NCI-H460 (cell line): ENCODE measurements at places on chromosomes 7 and 10. TPM values are rescaled to one million over a fixed set of nuclear protein-coding genes. Genes with fewer than 3 reads are reported as not detected.

The PAPOLB gene
- total RNA-seq = 0.20 and 0.30 TPM in 2 replicates

The BMI1 gene
- 44.4 and 46.9 TPM in 2 replicates for total RNA-seq

The EBLN1 gene
- total RNA-seq = not detected in 2 replicates

The GOLGA7B gene
- 0.02 TPM in 1 of 2 replicates, not detected in the other for total RNA-seq

The NEUROD6 gene
- not detected in 2 replicates for total RNA-seq

The VKORC1L1 gene
- total RNA-seq = 15.3 and 17.3 TPM in 2 replicates

The SLC26A5 gene
- total RNA-seq = not detected in 2 replicates

The RGR gene
- total RNA-seq = not detected in 2 replicates

The ST8SIA6 gene
- total RNA-seq = 0.09 and 0.57 TPM in 2 replicates

The CCDC3 gene
- total RNA-seq = 0.02 TPM in 1 of 2 replicates, not detected in the other

The MYOZ1 gene
- not detected in 2 replicates for total RNA-seq

The HACD1 gene
- total RNA-seq = 43.5 and 44.2 TPM in 2 replicates

The NOS3 gene
- 0.30 and 0.46 TPM in 2 replicates for total RNA-seq

- no peak for DNase-seq
Measured at GRCh38 chr7:151677581-151678226, 158.0 kb upstream of the RHEB start.

DNA sequence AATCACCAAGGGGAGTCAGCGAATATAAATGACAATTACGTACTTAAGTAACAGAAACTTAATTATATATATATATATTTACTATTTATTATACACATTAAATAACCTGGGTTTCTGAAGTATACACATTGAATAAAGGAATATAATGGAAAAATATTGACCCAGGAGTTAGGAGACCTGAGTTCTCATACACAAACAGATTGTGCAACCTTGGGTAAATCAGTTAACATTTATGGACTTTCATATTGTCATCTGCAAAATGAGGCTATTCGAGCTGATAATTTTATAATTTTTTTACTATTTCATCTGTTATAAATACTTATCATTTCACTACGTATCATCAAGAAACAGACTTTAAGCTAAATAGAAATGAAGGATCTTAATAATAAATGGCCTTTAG lies 75.1 kb upstream of the SRRM3 start:
- no peak for DNase-seq

DNA sequence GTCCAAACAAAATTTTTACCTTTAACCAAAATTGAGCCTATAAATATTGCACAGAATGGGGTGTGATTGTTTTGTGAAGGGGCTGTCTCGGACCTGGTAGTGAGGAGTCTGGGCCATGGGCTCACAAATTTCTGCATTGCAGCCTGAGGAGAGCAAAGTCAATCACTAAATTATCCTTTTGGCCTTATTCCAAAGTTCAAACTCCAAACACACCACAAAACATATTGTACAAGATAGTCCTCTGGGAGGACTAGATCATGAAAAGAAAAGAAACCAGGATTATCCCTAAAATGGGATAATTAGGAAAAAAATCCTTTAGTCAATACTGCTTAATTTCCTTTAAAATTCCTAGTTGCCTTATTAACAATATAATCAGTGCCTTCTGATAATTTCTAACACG lies 115.5 kb downstream of the BUB3 start:
- no peak for DNase-seq

DNA sequence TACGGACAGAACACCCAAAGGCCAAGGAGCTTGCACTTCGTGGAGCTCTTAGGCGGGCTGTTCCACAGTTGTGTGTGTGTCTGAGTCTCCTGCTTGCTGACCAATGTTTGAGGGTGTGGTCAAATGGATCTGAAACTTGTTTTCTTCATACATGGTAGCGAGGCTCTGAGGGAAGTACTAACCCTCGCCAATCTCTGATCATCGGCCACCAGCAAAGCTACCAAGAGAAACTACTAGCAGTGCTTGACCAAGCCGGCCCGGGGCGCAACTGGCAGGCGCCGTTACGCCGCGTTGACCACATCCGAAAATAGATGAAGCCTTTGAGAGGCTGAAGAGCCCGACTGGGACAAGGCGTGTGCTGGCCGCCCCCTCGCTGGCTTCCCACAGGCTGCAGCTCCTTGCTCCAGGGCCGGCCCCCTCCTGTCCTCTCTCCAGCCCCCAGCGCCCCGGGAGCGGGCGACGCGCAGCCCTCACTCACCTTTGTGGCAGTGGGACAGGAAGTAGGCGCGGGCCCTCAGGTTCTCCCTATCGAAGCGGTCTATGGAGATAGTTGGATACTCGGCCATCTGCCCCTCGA lies 384 bp downstream of the DCLRE1C start:
- DNase-seq = no peak

DNA sequence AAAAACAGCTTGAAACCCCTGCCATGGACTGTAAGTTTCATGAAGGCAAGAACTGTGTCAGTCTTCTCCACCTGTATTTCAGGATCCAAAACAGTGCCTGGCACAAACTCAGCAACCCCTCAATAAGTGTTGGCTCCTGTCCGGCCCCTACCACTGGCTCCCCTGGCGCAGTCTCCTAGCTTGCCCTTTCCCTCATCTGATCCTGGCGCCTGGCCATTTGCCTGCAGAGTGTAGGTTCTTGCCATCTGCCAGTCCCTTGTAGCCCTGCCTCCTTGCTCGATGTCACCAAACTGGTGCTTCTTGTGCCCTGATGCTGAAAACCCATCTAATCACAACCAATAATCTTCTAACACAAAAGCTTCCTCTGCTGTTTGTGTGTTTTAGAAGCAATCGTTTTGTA lies 60.4 kb downstream of the LGI1 start:
- no peak for DNase-seq

DNA sequence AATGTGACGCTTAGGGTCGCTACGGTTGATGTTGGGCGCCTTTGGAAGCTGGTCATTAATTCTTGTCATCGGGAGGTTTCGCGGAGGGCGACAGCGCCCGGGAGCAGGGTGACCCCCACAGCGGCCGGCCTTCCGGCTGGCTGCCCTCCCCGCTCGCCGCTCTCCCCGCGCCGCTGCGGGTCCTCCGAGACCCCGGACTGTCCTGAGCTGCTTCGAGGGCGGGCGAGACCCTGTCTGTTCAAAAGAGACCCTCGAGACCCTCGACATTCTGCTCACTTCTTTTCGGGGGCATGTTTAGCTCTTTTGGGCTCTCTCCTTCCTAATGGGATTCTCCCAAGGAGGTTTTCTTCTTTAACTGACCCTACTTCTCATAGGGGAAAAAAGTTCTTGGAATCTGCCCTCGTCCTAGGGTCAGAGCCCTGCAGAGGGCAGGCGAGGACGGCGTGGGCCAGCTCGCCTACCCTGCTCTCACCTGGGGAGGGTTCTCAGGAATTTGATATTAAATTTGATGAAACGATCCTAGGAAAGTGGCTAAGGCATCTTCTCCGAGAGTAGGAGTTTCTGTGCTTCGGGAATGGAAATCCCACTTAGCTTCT lies 257.0 kb downstream of the OTUD1 start:
- DNase-seq = no peak

- DNase-seq = no peak
Measured at GRCh38 chr7:140594131-140594691, 46.4 kb downstream of the DENND2A start.

- no peak for DNase-seq
Measured at GRCh38 chr7:96322847-96323461, 1.1 kb upstream of the SLC25A13 start.

DNA sequence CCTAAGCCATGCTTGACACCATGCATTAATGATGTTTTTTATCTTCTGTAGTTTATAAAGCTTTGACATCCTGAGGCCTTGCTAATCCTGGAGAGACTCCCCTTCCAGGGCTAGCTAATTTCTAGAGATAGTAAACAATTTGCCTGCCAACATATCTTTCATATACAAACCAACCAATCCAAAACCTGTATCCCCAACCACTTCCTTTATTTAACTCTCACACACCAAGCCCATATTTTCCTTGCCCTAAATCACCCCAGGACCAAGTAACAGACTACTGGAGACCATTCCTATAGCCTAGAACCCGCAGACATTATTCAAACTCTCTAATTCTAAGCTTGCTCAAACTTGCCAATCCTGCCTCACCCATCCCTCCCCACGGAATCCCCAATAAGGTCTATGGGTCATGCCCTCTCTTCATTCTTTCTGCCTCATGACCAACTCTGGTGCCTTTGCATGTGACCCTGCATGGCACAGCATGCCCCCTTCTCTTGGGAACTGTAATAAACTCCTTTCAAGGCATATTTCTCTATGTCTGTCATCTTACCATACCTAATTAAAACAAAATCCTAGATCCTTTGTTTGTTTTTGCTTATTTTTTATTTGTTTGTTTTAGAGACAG lies 116.6 kb upstream of the CACUL1 start:
- DNase-seq = no peak

- no peak for DNase-seq
Measured at GRCh38 chr10:124977648-124978375, 35.9 kb downstream of the ZRANB1 start.

DNA sequence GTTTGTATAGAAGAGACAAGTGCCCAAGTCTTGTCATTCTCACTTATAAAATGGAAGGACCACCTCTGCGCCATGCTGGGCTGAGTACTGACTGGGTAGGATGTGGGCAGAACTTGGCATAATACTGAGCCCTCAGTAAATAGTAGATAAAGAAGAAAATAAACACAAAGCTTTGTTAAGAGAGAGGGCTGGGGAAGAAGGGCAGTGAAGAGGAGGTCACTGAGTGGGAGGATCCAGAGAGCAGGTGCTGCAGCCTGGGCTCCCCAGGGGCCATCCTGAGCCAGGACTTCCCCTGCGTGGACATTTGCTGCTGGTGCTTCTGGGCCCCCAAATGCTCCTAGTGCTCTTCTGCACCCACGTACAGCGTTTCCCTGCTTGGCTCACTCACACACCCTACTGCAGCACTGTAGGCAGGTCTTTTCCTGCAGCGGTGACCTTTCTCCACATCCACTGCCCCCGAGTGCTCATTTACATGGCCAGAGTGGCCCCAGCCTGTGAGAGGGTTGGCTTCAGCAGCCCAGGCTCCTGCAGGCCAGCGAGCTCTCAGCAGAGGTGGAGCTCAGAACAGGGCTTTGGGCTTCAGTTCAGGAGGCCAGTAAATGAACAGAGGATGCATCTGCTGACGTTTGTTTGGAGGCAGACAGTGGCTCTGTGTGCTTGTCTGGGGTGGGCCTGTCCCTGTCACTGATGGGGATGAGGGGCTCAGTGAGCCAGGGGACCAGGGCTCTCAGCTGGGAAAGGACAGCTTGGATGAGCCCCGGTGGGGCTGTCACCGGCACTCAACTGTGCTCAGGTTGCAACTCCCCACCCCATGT lies 164.6 kb downstream of the ADARB2 start:
- no peak for DNase-seq

DNA sequence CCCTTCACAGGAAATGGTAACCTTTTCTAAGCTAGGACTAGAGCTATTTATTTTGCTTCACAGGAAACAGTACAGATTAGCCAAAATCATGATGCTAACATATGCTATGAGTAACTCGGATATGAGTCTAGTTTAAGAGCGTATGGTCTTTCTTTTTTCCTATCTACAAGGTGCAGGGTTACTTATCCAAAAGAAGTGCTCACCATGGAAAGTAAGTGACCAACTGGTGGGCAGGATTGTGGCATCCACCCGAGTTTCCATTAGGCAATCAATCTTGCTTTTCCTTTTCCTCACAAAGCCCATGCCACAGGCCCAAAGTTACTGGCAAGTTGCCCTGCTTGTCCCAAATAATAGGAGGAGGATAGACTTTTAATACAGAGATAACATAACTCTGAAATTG lies 765.1 kb upstream of the POM121L12 start:
- no peak for DNase-seq

GRCh38 chr10:66828957-66829356 lies 96.9 kb upstream of the LRRTM3 start:
- DNase-seq = no peak

DNA sequence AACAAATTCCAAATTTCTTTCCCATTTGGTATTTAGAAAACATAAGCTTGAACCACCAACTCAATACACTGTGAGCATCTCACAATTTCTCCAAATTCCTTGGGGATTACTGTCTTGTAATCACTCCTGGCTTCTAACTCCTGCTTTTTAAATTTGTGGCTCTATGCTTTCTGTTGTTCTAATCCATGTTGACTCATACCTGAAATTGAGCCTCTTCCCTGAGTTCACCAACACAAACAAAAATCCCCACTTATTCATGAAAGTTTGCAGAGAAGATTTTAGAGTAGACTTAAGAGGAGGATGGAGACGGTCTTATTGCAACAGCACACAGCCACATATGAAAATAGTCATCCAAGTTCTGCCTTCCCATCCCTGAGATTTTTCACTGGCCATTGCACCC lies 252.5 kb downstream of the PTEN start:
- DNase-seq = no peak

- DNase-seq = no peak
Measured at GRCh38 chr10:102674566-102674965, 30.3 kb downstream of the TRIM8 start.

DNA sequence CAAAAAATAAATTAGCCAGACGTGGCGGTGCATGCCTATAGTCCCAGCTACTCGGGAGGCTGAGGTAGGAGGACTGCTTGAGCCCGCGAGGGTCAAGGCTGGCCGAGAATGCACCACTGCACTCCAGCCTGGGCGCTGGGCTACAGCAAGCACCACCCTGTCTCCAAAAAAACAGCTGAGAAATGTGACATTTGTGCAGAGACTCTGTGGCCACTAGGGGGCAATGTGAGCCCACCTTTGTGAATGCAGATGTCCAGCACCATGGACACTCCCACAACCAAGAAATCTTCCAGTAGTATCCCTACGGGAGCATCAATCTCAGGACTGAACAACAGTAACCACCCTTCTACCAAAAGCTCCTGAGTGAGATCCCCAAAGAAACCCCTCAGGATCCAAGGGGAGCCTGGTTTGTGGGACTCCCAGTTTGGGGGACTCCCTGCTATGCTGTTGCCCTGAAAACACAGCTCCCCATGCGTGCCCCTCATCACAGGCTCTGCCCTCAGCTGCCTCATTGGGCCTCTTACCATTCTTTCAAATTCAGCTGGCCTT lies 6.2 kb upstream of the AHCYL2 start:
- peak; percentile 89 for DNase-seq

DNA sequence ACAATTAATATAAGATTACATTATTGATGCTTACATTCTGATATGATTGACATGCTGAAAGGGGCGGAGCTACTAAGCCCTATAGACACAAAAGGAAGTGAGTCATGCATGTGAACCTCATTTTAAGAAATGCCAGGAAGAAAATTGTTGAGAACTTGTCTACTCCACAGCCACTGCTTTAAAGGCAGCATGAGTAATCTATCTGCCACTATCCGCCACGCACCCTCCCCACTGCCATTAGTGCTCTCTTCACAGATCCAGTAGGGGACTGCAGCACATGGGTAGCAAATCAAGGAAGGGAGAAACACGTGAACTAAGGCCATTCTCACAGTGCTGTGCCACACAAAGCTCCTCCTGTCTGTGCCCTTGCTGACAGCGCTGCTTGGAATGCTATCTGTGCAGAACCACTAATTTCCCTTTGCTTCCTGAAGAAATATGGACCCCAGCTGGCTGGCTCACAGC lies 524.8 kb downstream of the GRM8 start:
- DNase-seq = peak; percentile 32

- no peak for DNase-seq
Measured at GRCh38 chr10:124886195-124886594, 55.7 kb upstream of the ZRANB1 start.
